Activated CD4-positive, alpha-beta T cell treated with anti-CD3 and anti-CD28 coated beads for 48 hours (primary cell): ENCODE measurements at places on chromosomes 12 and 14.

GRCh38 chr12:101671157-101671791, 26.2 kb upstream of the CHPT1 start:
- peak; percentile 21 for DNase-seq

- DNase-seq = no peak
These were observed 174.1 kb downstream of the SLC6A15 start for GRCh38 chr12:84738481-84738972.

- DNase-seq = no peak
These were observed 48.0 kb downstream of the NTN4 start for GRCh38 chr12:95742586-95742985.

- DNase-seq = no peak
These were observed 117.7 kb downstream of the OTOGL start for GRCh38 chr12:80217011-80217535.

- DNase-seq = no peak
These were observed 31.4 kb downstream of the TPH2 start for GRCh38 chr12:71970031-71970430.

DNA sequence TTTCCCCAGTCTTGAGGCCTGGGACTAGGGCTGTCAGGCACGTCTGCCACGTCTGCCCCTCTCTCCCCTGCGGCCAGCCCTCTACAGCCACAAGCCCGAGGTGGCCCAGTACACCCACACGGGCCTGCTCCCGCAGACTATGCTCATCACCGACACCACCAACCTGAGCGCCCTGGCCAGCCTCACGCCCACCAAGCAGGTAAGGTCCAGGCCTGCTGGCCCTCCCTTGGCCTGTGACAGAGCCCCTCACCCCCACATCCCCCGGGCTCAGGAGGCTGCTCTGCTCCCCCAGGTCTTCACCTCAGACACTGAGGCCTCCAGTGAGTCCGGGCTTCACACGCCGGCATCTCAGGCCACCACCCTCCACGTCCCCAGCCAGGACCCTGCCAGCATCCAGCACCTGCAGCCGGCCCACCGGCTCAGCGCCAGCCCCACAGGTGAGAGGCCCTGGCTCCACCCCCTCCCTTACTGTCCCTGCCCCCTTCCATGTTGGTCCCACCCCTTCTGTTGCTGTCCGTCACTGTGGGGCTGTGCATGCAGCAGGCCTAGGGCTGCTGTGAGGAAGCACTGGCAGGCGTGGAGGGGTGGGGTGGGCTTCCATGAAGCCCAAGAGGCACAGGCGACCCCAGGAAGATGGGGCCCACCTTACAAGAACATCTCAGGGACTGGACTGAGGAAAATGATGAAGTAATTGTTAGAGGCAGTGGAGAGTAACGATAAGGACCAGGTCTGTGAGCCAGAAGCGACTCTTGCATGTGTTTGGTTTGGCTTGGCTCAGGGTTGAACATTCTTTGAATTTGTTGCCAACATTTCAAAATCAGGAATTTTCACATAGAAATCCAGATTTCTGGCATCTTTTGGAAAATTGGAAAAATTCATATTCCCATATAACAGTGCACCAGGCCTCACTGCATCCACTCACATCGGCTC, 16.8 kb downstream of the C12orf43 start:
- no peak for DNase-seq

GRCh38 chr14:103628221-103628683, 759 bp upstream of the KLC1 start:
- peak; percentile 41 for DNase-seq

GRCh38 chr12:111330800-111331752, 37.8 kb downstream of the PHETA1 start:
- no peak for DNase-seq

GRCh38 chr14:68173227-68173972, 353.8 kb downstream of the RAD51B start:
- no peak for DNase-seq

DNA sequence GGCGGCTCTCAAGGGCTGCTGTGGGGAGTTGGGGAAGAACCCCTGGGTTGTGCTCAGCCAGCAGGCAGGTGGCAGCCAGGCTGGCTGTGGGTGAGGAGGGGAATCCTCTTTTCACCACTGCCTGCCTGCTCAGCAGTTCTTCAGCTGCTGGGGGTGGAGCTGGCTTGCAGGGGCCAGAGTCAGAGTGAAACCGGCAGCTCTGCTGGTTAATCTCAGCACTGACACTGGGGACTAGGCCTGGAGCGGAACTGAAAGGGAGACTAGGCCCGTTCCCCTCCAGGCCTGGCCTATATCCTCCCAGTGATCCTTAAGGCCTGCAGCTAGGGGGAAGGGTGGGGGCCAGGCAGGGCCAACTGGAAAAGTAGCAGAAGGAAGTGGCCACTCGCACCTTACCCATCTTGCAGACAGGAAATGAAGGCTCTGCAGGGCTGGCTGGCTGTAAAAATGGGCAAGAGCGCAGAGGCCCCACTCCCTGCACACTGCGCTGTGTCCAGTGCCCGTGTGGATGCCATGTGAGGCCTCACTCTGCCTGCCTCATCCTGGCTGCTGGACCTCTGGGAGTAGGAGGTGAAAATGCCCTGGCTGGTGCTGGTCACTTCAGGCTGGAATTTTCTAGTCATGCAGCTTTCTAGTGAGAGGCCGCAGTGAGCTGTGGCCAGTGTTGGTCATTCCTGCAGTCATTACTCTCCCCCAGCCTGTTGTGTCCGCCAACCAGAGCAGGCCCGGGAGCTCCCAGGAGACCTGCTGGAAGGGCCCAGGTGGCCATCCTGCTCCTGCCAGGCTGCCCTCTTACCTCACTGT, 39.4 kb downstream of the SH2B3 start:
- DNase-seq = peak; percentile 92

DNA sequence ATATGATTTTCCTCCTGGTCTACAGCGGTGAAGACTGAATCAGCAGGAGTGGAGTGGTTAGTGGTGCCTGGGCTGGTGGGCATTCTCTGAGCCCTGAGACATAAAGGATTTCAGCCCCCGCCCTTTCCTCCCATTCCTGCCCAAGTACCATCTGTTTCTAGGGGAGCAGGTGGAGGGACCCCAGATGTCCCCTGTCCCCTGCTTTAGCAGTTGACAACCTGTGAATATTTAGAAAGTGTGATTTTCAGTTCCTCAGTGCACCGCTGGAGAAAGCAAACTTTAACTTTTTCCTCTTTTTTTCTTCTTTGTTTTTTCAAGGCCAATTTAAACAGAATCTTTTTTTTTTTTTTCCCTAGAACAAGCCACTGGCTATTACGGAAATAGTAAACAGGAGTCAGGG, 163.8 kb upstream of the MYL2 start:
- no peak for DNase-seq

GRCh38 chr14:90419200-90419599, 22.4 kb downstream of the CALM1 start:
- no peak for DNase-seq

DNA sequence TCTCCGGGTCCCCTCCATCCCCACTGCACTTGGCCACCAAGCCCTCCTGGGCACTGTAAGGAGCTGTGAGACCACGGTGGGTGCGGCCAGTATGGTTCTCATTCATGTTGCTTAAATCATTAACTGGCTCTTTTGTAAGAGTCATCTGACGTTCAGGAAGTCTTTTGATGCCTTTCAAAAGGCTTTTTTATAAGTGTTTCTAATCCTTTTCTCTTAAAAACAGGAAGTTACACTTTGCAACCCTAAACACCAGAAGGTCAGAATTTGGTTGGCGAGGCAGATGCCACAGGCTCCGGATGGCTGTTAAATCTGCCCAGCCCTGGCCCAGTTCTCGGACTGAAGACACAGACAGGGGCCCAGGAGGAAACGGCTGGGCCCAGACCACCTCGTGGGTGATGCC, 26.1 kb upstream of the DIO3 start:
- no peak for DNase-seq

DNA sequence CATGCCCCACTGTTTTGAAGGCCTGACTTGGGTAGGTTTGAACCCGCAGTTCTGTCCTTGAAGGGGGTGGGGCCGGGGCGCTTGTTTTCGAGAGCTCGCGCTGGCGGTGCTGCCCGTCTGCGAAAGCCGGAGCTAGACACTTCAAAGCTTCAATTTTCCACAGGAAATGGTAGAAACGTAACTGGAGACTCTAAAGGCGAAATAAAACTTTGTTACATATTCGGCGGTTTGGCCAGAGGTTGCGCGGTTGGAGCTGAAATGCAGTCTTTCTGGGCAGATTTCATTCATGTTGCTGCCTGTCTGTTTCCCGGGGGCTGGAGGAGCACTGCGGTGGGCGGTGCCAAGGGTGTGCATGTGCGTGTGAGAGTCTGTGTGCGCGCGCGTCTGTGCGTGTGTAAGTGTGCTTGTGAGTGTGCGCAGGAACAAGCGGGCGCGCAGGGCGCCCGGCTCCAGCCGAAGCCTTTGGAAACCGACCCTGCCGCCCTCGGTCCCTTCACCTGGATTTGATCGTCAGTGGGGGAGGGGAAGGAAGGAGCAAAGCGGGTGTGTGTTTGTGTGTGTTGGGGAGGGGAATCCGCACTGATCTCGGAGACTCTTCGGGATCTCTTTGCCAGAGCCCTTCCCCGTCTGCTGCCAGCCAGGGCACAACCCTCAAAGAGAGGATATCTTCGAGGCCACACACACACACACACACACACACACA, 227.7 kb upstream of the CRY1 start:
- peak; percentile 81 for DNase-seq

DNA sequence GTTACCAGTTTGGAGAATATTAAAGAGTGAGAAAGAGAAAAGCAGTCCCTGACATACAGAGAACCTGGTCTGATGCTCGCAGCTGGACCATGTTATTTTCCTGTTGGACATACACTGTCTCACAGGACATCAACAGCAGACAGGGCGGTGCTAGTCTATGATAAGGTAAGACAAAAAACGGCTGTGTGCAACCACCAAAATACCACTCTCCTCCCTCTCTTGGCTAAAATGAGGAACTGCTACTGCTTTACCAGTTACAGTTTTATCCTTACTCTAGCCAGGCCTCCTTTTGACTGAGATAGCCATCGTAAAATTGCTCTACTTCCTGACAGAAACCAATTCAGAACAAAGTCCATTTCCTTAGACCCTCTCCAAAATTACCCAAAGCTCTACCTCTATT, 47.0 kb upstream of the ERGIC2 start:
- DNase-seq = no peak

- DNase-seq = no peak
These were observed 210.6 kb upstream of the NOVA1 start for GRCh38 chr14:26808407-26808806.
